T47D (cell line): ENCODE measurements at places on chromosomes 12 and 14.

- peak; percentile 25 for DNase-seq
Measured at GRCh38 chr14:50060871-50061663, 55.3 kb downstream of the VCPKMT start.

DNA sequence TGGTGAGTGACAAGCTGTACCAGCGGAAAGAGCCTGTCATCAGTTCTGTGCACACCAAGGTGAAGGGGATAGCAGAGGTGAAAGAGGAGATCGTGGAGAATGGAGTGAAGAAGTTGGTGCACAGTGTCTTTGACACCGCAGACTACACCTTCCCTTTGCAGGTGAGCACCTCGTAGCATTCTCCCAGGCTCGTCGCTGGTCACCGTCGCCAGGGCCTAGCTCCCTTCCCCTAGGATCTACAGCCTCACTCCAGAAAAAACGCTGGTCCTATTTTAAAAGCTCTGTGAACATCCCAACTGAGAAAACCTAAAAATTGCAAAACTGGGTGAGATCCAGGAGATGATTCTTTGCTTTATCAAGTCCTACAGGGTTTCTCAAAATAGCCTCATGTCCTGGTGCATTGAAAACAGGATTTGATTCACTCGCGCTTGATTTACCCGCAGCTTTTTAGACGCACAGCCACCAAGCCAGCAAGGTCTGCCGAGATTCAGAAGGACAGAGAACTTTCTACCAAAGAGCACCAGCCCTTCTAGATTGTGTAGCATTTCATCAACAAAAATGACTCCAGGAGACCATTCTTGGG lies 22.2 kb downstream of the P2RX7 start:
- DNase-seq = no peak

GRCh38 chr12:46266382-46266791 lies 2.5 kb downstream of the SLC38A1 start:
- peak; percentile 42 for DNase-seq

- no peak for DNase-seq
Measured at GRCh38 chr14:54129850-54130640, 173.4 kb upstream of the BMP4 start.

DNA sequence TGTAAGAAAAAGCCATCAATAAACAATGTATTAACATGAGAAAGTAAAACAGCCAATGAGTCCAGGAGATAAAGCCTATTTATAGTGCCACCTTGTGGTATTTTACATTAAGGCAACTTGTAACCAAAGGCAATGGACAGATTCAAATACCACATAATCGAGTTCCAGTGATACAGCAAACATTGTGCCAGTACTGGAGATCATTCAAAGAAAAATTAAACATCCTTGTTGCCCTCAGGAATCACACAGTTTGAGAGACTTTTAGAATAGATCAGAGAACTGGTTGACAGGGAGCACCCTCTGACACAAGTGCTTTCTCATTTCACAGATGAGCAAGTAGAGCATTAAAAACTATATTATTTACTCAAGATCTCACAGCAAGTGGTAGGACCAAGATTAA lies 98.1 kb downstream of the DDHD1 start:
- DNase-seq = peak; percentile 68

DNA sequence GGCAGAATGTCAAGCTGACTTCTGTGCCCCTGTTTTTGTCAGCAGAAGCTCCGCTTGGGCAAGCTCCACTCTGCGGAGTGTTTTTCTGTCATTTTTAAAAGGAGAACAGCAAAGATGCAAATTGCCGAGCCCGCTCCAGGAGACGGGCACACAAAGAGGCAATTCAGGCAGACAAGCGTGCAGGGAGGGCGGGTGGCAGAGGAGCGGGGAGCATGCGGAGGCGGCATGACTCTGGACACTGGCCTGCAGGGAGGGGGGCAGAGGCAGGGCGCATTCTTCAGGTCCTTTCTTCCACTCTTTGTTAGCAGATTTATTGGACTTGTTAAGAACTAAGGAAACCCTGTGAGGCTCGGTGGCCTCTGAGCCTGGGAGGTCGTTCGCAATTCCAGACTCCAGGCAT lies 187.3 kb upstream of the RMST start:
- DNase-seq = no peak

DNA sequence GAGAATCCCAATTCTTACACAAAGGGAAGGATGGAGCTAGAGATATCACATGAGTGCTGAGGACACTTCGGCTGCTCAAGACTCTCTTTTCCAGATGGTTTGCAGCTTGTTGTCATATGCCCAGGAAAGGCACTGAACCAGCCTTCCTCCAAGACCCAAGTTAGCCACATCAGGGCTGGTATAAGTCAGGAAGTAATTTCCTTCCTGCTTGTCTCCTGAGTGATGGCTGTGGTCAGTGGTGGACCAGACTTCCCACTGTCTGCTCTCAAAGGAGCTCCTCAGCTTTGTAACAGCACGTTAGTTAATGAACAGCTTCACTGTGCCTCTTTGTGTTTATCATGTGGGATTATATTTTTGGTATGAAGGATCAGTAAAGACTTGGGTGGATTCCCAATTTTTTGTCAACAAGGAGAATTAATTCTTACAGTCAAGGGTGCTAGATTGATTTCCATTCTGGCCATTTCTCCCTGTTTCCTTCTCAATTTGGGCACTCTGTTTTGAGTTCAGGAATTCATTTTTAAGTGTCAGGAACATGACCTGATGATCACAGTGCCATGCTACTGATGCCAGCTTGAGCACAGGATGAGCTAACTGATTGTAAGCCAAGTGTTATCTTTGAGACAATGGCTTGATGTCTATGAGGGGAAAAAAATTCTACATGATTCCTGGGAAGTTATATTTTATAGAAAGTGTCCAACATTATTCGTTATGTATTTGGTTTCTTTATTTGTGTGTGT lies 145.8 kb downstream of the GCH1 start:
- DNase-seq = no peak

DNA sequence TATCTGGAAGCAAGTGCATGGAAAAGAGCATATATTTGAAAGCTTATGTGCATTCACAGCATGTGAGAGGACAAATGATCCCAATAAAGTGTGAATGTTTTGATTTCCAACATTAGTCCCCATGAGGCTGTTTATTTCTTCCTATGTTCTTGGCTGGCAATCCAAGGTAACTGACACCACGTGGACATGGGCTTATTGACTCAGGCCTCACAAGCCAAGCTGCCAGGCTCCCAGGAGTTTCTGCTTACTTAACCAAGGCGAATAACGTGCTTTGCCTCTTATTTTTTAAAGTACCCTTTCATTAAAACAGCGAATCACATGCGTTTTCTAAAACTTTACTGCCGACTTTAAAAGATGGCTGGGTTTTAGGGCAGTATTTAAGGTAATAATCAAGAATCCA lies 441.7 kb downstream of the FUT8 start:
- DNase-seq = peak; percentile 18

GRCh38 chr12:93363841-93364297 lies 13.9 kb upstream of the NUDT4 start:
- DNase-seq = no peak

GRCh38 chr14:61575551-61576150 lies 119.7 kb upstream of the HIF1A start:
- DNase-seq = no peak

DNA sequence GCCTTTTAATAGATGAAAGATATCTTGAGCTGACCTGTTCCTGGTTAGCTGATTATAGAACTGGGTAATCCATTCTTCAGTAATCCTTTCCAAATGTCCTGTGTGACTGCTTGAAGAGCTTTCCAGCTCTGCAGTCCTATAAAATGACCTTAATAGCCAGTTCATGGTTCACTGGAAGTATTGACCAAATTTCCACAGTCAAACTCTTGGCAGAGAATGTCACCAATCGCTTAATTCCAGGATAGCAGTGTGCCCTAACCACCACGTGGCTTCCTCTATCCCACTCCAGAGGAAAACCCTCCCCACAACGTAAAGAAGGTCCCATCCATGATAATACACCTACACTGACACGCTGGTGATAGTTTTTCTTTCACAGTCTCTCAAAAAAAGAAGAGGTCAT lies 17.4 kb downstream of the PRKAB1 start:
- no peak for DNase-seq

DNA sequence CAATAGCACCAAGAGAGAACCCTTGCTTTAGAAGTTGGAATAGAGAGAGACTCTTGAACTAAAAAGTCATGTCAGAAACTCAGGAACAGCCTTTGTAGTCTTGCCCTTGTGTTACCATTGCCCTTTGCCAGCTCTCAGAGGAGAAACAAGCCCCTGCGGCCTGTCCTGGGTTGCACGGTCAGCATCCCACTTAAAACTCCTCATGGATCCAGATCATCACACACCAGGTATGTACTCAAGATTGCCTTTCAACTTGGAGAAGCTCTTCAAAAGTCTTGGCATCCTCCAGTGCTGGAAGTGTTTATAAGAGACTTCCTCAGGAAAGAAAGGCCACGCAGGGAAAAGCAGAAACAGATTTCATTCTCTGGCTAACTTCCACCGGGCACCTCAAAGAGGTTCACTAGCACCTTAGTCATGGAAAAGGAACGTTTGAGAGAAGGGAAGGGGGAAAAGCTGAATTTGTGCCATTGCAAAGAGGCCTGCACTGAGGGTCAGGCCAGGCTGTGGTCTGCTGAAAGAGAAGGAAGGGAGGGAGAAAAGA lies 594.2 kb downstream of the MED13L start:
- no peak for DNase-seq
